Mammary epithelial cell (primary cell): ENCODE measurements at places on chromosomes 5 and 9. TPM values are rescaled to one million over a fixed set of nuclear protein-coding genes. Genes with fewer than 3 reads are reported as not detected.

GRCh38 chr9:99309141-99309939 lies 87.3 kb downstream of the SEC61B start:
- no peak for DNase-seq

- DNase-seq: peak; percentile 65
Measured at GRCh38 chr9:86859056-86859455, 88.2 kb downstream of the GAS1 start.

DNA sequence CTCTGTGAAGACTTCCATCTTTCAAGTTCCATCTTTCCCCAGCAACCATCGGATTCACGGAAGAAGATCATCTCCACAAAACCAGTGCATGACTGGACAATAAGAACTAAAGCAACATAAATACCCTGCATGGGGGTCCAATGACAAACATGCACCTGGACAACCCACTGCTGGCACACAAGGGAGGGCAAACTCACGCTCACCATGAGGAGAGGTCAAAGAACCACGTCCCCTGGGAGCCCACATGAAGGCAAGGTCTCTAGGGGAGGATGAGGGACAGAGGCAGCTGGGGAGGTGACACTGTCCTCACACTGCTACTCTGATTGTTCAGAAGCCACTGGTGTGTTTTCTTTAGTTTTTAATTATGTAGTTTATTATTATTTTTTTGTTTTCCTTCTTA lies 190.8 kb downstream of the MED10 start:
- DNase-seq: no peak

ZNF366 gene
- total RNA-seq: not detected in 2 replicates
